ENCODE measurements at places on chromosomes 13 and 19.

GRCh38 chr19:57578487-57579205 is at the start of gene ZNF416:
Gene ZNF416 (minus strand): TSS chr19:57578911. CDS start chr19:57578704, 207 bp downstream.
- peak; percentile 94 for DNase-seq

GRCh38 chr19:13120031-13120430 is 2.0 kb downstream of the NACC1 start:
- DNase-seq = no peak

DNA sequence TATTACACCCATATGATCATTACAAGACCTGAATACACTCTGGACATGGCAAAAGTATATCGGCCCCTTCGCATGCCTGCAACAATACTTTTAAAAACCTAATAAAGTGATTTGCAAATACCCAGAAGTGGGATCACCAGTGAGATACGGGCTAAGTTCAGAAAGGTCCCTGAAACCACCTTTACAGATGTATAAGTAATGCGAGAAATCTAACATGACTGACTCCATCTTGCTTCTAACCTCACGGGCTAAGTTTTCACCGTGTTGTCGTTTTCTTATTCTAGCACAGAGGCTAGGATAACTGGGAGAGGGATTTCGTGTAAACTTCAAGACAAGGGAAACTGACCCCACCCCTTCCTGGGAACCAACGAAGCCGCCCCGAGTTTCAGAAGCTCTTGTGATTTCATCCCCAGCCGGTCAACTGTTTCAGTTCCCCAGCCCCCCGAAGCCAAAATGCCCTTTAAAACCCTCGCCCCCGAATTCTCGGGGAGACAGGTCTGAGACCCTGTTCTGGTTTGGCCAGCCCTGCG is 703 bp downstream of the NEK3 start:
- peak; percentile 2 for DNase-seq

GRCh38 chr13:84430015-84430414 is 547.7 kb upstream of the SLITRK1 start:
- no peak for DNase-seq

DNA sequence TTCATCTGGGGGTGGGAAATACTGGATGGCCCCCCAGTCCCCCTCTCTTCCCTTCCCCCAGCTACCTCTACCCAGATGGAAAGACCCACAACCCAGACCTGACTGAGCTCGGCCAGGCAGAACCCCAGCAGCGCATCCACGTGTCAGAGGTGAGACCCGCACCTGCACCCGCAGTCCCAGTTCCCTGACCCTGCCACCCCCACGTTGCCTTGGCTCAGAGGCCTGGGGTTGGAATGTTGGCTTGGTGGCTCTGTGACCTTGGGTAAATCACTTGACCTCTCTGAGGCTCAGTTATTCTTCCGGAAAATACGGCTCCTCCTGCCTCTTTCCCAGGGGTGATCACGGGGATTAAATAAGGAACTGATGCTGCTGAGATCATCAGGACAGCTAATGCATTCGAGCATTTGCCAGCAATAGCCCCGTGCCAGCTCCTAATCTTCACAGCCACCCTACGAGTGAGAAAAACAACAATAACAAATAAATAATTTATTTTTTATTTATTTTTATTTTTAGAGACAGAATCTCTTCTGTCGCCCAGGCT is 12.3 kb downstream of the CBLC start:
- DNase-seq = no peak

GRCh38 chr13:24161010-24161775 is 673 bp downstream of the SPATA13 start:
- no peak for DNase-seq

DNA sequence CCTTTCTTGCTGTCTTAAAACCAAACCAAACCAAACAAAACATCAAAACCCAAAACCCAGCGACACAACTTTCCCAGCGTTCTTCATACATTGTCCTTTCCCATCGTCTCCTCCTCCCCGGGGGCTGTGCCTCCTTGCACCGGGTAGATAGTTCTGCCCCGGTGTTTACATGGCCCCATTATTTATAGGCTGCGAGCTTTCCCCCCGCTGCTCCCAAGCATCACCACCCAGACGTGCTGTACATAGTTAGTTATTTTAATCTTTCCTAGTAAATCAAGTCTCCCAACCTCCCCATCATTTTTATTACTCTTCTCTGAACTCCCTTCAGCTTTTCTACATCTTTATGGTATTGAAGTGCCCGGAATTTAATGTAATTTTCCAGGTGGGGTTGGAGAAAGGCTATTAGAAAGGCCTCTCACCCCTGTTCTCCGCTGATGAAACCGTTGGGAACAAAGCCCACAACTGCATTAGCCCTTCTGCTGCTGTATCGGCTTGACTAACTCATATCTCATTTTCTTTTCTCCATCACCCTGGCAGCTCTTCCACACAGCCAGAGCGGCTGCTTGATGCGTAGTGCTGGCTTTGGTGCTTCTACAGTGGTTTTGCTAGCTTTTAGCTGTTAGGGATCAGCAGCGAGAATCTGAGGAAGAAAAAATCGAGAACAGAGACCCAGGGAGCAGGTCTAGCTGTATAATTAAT is 53.1 kb downstream of the FGF9 start:
- no peak for DNase-seq

- DNase-seq = no peak
Observed at GRCh38 chr19:33150852-33151518, 19.1 kb downstream of the WDR88 start.

DNA sequence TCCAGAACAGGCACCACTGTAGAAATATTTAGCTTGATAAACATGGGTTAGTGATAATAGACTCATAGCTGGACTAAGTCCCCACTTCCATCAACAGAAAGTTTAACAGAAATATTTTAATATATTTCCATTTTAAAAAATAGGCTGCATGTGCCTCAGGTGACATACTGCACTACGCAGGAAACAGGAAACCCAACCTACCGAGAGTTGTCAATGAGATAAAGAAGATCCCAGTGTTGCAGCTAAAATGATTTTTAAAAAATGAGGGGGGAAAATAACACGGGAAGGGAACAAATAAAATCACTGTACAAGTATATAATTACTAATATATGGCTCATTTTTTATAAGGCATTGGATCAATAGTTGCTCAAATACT is 154.8 kb downstream of the TBC1D4 start:
- DNase-seq = no peak

- no peak for DNase-seq
Observed at GRCh38 chr19:36605101-36605876, at the start of gene ZNF382. Gene ZNF382 (plus strand): TSS chr19:36605313. CDS start chr19:36609915, 4,602 bp downstream.

DNA sequence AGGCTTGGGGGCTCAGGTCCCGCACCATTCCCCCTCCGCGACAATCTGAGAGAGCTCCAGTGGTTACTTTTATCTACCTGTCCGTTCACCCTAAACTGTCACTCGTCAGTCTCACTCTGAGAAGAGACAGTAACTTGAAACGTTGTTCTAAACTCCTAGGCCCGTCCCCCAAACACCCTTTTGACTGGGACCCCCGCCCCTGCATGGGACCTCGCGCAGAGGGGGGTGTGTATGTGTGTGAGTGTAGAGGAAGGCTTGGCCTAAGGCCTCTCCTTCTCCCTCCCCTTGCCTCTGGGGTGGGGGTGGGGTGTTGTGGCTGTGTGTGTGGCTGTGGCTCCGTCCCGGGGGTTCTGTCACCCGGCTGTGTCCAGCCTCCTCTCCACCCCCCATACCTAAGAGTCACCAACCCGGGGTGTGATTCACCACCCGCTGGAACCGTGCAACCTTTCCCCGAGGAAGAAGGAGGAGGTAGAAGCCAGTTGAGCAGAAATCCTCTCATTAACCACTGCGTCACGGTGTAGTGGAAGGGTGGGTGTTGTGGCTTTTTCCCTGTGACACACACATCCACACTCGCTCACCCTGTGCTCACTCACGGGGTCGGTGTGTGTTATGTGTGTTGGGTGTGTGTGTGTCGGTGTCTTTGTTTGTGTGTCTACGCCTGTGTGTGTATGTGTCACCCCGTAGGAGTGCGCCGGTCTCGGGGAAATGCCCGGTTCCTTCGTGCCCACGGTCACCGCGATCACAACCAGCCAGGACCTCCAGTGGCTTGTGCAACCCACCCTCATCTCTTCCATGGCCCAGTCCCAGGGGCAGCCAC is 2.4 kb downstream of the FOSB start:
- no peak for DNase-seq

DNA sequence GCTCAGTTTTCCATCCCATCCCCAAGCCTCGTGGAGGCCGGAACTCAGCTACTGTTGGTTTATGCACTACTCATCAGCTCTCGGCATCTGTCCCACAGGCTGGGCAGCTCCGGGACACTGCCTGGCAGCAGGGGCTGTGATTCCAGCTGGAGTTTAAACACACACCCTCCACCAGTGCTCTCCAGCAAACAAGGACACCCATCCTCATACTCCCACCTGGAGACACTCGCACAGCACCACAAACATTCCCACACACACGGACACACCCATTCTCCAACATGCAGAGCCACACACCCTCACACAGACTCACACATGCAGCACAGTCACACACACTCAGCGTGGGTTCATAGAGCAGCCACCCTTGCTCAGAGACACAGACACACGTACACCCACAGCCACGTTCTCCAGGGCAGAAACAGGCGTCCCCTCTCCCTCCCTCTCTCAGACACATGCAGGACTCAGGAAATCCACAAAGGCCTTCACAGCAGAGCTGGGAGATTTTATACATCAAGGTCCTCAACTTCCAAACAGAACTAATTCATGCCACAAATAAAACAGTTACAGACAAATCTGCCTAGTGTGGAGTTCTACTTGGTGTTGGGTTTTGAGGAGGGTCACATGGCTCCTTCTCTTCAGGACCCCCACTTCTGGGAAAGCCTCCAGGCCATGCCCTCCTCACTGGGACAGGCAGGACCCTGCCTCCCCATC is 785.4 kb downstream of the UQCRFS1 start:
- DNase-seq = no peak

GRCh38 chr13:97119943-97120342 is 102.2 kb upstream of the MBNL2 start:
- no peak for DNase-seq

GRCh38 chr13:111940892-111941291 is 126.1 kb upstream of the SOX1 start:
- DNase-seq = no peak

- DNase-seq = no peak
Observed at GRCh38 chr13:50428183-50428877, 413.1 kb downstream of the KCNRG start.

- peak; percentile 70 for DNase-seq
Observed at GRCh38 chr13:75357576-75358289, 124.2 kb downstream of the TBC1D4 start.

DNA sequence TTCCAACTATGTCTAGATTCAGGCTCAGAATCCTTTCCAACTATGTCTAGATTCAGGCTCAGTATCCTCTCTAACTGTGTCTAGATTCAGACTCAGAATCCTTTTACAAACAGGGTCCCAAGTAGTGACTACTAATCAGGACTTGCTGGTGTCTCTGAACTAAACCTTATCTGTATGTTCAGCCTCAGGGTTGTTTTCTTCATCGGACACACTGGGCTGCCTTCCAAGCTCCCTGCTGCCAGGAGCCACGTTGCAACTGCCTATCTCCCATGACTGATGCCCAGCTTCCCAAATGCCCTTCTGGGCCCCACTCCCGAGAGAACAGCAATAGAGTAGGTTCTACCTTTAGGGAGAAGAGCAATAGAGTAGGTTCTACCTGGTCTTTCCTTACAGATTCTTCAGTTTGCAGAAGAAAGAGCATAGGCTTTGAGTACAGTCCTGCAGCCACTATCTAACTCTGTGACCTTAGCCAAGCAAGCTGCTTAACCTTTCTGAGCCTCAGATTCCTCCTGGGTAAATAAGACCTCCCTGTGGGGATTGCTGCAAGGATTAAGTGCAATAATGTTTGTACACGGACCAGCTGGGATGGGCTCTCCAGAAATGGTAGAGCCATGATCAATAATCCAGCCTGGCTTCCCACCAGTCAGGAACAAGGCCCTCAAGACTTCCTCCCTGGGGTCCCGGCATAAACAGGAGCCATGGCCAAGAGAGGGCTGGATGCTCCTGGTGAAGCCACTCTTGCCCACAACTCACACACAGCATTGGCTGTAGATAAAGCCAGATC is 61.5 kb downstream of the ZIC5 start:
- DNase-seq = no peak

DNA sequence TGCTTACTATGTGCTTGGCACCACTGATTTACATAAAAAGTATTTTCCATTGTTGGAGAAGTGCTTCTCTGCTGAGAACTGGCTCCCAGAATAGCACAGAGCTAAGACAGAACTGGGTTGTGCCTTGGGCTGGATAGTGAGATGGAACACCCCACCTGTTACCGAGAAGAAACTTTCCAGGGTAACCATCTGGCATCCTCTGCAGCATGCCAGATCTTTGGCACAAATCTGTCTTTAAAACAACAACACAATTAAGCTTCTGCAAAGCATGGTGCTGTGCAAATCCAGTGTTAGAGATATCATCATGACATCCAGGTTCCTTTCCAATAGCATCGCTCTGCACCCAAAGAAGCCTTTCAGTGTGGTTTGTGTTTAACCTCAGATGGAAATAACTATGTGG is 202.5 kb upstream of the RFC3 start:
- DNase-seq = no peak

DNA sequence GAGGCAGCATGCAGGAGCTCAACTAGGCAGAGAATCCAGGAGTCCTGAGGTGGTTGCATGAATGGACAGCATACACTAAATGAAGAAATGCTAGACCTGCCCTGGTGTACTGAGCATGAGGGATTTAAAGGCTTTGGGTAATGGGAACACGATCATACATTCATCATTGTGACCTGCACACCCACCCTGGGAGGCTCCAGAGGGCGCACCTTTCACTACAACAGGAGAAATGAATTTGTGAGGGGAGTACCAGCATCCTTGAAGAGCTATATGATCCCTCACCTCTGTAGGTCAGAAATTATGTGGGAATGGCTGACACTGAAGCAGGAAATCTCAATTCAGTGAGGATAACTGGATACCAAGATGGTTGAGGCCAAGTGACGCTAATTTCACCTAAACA is 8.9 kb downstream of the KLK2 start:
- no peak for DNase-seq

DNA sequence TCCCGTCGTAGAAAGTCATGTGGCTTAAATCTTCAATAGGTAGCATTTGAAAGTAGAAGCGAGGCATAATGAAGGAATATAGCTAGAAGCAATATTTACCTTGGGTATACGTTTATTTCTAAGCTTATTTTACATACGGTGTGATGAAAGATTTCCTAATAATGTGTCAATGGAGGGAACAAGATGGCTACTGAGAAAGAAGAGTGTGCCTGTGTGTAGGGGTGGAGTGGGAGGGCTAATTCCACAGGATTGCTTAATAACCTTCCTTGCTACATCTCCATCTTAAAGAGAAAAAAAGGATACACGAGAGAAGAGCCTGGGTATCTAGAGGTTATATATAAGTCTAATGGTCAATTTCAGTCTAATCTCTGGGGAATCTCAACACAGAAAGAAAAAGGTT is 2.0 kb downstream of the SPART start:
- DNase-seq = peak; percentile 61

- DNase-seq = peak; percentile 27
Observed at GRCh38 chr13:89925107-89925506, 1422.4 kb upstream of the MIR17HG start.

GRCh38 chr19:35901854-35902661 is at the start of gene HCST:
Gene HCST (plus strand): TSS chr19:35902529. CDS start chr19:35902594, 65 bp downstream.
- no peak for DNase-seq
